Activated naive CD8-positive, alpha-beta T cell treated with anti-CD3 and anti-CD28 coated beads for 36 hours (primary cell): ENCODE measurements at places on chromosomes 4 and X.
A peak's percentile ranks its signal among the peaks of the same experiment; 100 is the strongest.

- H3K4me1 ChIP-seq = no peaks in the 10 kb centered on the region
- no peaks in the 10 kb centered on the region for H3K36me3 ChIP-seq
- no peak overlapping the region for H3K4me3 ChIP-seq
- no peaks in the 10 kb centered on the region for H3K27me3 ChIP-seq
These were observed 1194.6 kb downstream of the ADGRL3 start for GRCh38 chr4:62394766-62395165.

DNA sequence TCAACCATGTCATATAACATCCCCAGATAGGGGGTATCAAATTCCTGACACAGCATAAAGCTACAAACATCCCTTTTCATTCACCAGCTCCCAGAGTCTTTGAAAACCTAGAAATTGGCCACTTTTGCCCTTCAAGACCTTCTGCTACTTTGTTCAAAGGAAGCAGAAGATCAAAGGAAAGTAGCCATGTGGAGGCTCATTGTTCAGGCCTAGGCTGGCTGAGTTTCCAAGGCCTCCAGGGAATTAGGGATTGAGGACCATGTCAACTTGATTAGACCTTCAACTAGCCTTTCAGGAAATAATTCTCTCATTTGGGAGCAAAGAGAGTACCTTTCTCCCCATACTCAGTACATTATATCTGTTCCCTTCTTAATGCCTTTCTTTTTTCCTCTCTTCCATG is 66.8 kb upstream of the ATXN3L start:
- no peaks in the 10 kb centered on the region for H3K36me3 ChIP-seq
- H3K27me3 ChIP-seq = no peaks in the 10 kb centered on the region
- H3K4me3 ChIP-seq = no peak overlapping the region
- peaks cover 2% of the 10 kb centered on the region for H3K4me1 ChIP-seq

- H3K27me3 ChIP-seq = no peaks in the 10 kb centered on the region
- H3K4me3 ChIP-seq = no peak overlapping the region
- DNase-seq = no peak
- no peaks in the 10 kb centered on the region for H3K36me3 ChIP-seq
These were observed 554.4 kb downstream of the TRAM1L1 start for GRCh38 chr4:116531026-116531425.

GRCh38 chr4:145483514-145483913 is 1.9 kb downstream of the SMAD1 start:
- peaks cover 3% of the 10 kb centered on the region for H3K36me3 ChIP-seq
- H3K4me3 ChIP-seq = no peak overlapping the region
- peaks cover 9% of the 10 kb centered on the region for H3K4me1 ChIP-seq
- no peak overlapping the region for H3K27ac ChIP-seq
- peaks cover 44% of the 10 kb centered on the region for H3K27me3 ChIP-seq

GRCh38 chr4:158208963-158209640 is 1.2 kb upstream of the TMEM144 start:
- H3K27me3 ChIP-seq = peaks cover 49% of the 10 kb centered on the region
- no peak overlapping the region for H3K27ac ChIP-seq
- no peak for DNase-seq
- H3K4me3 ChIP-seq = no peak overlapping the region

DNA sequence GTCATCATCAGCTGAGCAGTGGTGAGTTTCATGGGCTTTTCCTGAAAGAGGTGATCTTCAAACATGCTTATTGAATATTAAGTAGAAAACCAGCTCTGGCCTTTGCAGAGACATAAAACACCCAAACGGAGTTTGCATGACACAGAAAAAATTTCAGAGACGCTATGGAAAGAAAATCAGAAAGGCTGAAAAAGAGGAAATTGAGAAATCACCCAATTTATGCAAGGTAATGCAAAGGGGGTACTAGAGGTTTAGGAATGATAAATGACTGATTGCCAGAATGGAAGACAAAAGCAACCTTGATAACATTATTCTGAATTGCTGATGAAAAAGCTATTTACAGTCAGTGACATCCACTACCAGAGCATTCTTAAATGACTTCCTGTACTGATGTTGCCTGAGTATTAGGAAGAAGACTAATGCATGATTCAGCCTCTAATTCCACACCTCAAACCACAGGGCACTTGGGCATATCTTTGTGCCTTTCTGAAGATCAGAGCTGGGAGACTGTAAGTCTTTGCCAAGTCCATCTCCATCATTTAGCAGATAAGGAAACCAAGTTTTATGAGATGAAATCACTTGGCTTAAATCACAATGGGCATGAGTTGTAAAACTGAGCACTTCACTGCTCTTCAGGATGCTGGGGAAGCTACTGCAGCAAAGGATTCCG is 565.7 kb downstream of the PPARGC1A start:
- H3K36me3 ChIP-seq = no peaks in the 10 kb centered on the region
- H3K27ac ChIP-seq = no peak overlapping the region
- no peak overlapping the region for H3K4me3 ChIP-seq
- no peak for DNase-seq

DNA sequence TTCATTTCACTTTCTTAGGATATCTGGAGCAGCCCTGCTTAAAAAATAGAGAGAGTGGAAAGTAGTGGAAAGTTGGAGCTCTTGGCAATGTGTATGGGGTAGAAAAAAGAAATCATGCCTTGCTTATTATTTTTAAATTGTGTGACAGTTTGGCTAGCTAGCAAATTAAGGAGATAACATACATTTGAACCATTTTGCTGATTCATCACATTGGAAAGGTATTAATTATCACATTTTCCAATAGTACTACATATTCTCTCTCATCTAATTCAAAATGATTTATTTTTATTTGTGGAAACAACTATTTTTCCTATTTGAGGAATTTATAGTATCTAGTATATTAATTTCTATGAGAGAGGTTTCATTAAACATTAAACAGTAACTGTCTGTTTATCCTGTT is 280.4 kb downstream of the KLHL4 start:
- H3K4me3 ChIP-seq = no peak overlapping the region
- no peaks in the 10 kb centered on the region for H3K36me3 ChIP-seq
- no peak overlapping the region for H3K27ac ChIP-seq
- DNase-seq = no peak
- H3K4me1 ChIP-seq = no peaks in the 10 kb centered on the region
- no peaks in the 10 kb centered on the region for H3K27me3 ChIP-seq

- H3K27me3 ChIP-seq = no peaks in the 10 kb centered on the region
- no peak overlapping the region for H3K4me3 ChIP-seq
- no peaks in the 10 kb centered on the region for H3K36me3 ChIP-seq
- DNase-seq = no peak
These were observed 24.1 kb downstream of the SOX3 start for GRCh38 chrX:140480765-140481164.

GRCh38 chr4:74675673-74676279 is 118.5 kb downstream of the BTC start:
- no peak overlapping the region for H3K27ac ChIP-seq
- no peaks in the 10 kb centered on the region for H3K36me3 ChIP-seq
- DNase-seq = no peak
- no peak overlapping the region for H3K4me3 ChIP-seq

GRCh38 chrX:40043895-40044294 is 53.9 kb downstream of the BCOR start:
- no peak overlapping the region for H3K4me3 ChIP-seq
- H3K27me3 ChIP-seq = no peaks in the 10 kb centered on the region
- peaks cover 11% of the 10 kb centered on the region for H3K4me1 ChIP-seq

DNA sequence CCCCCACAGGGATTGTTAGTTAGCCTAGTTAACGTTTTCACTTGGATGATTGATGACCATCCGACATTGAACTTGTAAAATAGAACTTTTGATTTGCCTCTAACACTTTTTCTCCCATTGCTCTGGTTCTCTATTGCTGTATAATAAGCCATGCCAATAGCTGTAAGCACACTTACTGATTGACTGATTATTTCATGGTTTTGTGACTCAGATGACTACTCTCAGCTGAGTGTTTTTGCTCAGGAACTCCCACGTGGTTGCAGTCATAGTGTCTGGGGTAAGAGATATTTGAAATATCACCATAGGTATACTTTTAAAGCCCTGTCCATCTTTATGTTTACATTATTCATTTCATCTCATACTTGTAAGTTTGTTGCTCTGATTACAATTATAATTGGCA is 1285.5 kb downstream of the STIM2 start:
- no peak for DNase-seq
- H3K4me3 ChIP-seq = no peak overlapping the region
- no peak overlapping the region for H3K27ac ChIP-seq
- H3K27me3 ChIP-seq = no peaks in the 10 kb centered on the region
- H3K4me1 ChIP-seq = no peaks in the 10 kb centered on the region
- no peaks in the 10 kb centered on the region for H3K36me3 ChIP-seq

GRCh38 chrX:48910926-48911411 is 477 bp downstream of the SLC35A2 start:
- H3K4me3 ChIP-seq = peak overlapping the region; percentile 90
- peaks cover 8% of the 10 kb centered on the region for H3K27me3 ChIP-seq
- peak overlapping the region; percentile 94 for H3K27ac ChIP-seq
- peaks cover 45% of the 10 kb centered on the region for H3K36me3 ChIP-seq
- DNase-seq = no peak

GRCh38 chr4:185384930-185385331 is 10.8 kb downstream of the LRP2BP start:
- H3K27ac ChIP-seq = no peak overlapping the region
- H3K27me3 ChIP-seq = peaks cover 27% of the 10 kb centered on the region
- peaks cover 20% of the 10 kb centered on the region for H3K36me3 ChIP-seq
- DNase-seq = no peak

DNA sequence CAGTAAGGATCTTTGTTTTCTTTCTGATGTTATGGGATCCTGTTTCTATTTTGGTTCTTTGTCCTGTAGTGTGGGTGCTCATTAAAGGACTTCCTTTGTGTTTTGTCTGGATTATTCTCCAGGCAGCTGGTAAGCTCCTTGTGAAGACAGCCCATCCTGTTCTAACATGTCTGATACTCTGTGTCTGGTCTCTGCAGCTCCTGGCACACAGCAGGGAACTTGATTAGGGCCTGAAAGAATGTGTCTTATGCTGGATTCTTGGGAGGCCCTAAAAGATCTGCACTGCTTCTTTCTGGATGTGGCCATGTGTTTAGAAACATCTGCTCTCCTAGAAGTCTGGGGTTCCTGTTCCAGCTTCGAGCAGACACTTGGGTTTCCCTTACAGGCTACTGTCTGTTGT is 38.1 kb upstream of the ATXN3L start:
- no peak for DNase-seq
- no peaks in the 10 kb centered on the region for H3K4me1 ChIP-seq
- no peaks in the 10 kb centered on the region for H3K27me3 ChIP-seq
- H3K27ac ChIP-seq = no peak overlapping the region
- H3K36me3 ChIP-seq = no peaks in the 10 kb centered on the region

GRCh38 chr4:2806390-2807355 is 13.8 kb downstream of the SH3BP2 start:
- no peaks in the 10 kb centered on the region for H3K27me3 ChIP-seq
- no peaks in the 10 kb centered on the region for H3K36me3 ChIP-seq
- peaks cover 12% of the 10 kb centered on the region for H3K4me1 ChIP-seq
- H3K4me3 ChIP-seq = no peak overlapping the region
- DNase-seq = no peak

GRCh38 chr4:96009427-96010119 is 169.7 kb downstream of the PDHA2 start:
- H3K27me3 ChIP-seq = peaks cover 4% of the 10 kb centered on the region
- no peaks in the 10 kb centered on the region for H3K36me3 ChIP-seq
- no peak for DNase-seq
- no peak overlapping the region for H3K4me3 ChIP-seq
- H3K27ac ChIP-seq = no peak overlapping the region

DNA sequence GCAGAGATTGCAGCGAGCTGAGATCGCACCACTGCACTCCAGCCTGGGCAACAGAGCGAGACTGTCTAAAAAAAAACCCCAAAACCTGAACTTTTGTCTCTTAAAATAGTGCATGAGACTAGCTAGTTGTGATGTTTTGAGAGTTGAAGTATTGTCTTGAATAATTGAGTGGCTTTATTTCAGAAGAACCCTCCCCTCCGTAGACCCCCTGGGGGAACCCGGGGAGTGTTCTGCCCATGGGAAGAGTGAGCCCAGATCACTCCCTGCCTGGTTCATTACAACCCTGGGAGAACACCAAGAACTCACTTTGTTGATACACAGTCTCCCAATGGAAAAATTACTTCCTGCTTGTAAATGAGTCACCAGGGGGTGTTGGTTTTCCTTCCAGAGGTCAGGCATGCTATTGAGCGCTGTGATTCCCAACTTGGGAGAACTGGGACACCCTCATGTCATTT is 65.3 kb upstream of the SHISA3 start:
- H3K4me3 ChIP-seq = no peak overlapping the region
- peaks cover 4% of the 10 kb centered on the region for H3K27me3 ChIP-seq
- H3K27ac ChIP-seq = no peak overlapping the region
- no peak for DNase-seq

DNA sequence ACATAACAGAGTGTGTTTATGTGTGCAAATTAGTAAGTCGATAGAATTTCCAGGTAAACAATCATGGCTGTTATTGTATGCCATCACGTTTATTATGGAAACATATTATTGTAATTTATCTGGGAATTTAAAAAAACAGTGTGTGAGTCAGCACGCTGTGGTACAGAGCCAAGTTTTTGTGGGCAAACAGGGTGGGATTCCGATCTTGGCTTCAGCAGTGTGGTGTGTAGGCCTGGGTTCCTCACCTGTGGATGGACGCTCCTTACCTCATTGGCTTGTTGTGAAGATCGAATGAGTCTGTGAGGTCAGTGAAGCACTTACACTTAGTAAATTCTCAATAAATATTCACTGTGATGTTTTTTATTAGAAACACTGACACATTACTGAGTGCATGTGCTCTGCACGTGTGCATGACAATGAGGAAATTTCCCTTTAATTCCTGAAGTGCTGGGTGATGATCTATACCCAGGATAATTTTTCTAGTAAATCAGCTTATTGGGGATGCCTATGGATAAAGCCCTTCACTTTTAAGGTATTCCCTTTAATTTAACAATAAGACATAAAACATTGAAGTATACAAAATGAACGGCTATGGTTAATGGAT is 36.4 kb downstream of the SLIT2 start:
- H3K27me3 ChIP-seq = no peaks in the 10 kb centered on the region
- H3K4me3 ChIP-seq = no peak overlapping the region
- no peak overlapping the region for H3K27ac ChIP-seq
- no peaks in the 10 kb centered on the region for H3K36me3 ChIP-seq

DNA sequence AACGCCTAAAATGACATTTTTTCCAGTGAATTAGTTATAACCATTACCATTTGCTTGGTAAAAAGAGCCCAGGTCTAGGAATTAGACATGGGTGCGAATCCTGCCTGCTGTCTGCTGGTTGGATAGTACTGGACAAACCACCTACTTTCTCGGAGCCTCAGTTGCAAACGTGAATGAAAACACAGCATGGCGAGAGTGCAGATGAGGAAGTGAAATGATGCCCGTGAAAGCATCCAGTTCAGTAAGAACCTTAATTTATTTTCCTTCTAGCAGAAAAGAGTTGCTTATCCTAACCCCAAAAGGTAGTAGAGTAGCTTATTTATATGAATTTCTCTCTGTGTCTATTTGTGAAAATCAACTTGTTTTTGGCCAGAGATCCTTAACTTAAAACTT is 171.4 kb upstream of the GALNT7 start:
- H3K4me3 ChIP-seq = no peak overlapping the region
- no peak overlapping the region for H3K27ac ChIP-seq
- no peak for DNase-seq
- H3K36me3 ChIP-seq = no peaks in the 10 kb centered on the region
- H3K27me3 ChIP-seq = peaks cover 8% of the 10 kb centered on the region
- H3K4me1 ChIP-seq = no peaks in the 10 kb centered on the region
